Spleen (tissue), 13 donors: ENCODE measurements at places on chromosomes 5 and 9. TPM values are rescaled to one million over a fixed set of nuclear protein-coding genes. Genes with fewer than 3 reads are reported as not detected.

DNA sequence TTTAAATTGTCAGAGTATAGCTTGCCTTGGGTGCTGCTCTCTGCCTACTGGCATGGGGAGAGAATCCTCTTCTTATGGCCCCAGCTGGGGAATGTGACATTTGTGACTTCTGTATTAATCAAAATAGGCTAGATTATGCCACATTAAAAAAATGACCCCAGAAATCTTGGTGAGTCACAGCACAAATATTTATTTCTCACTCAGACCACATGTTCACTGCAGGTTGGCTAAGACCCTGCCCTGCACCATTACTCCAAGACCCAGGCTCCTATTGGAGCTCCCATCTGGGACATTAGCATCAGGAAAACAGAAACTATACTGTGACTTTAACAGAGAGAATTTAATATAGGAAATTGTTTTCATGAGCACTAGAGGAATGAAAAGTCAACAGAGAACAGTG is 16.6 kb upstream of the WHRN start:
- no peaks in the 10 kb centered on the region for H3K27me3 ChIP-seq
- no peaks in the 10 kb centered on the region for H3K4me1 ChIP-seq
- no peak overlapping the region for H3K27ac ChIP-seq
- no peak overlapping the region for H3K4me3 ChIP-seq
- no peaks in the 10 kb centered on the region for H3K36me3 ChIP-seq

DNA sequence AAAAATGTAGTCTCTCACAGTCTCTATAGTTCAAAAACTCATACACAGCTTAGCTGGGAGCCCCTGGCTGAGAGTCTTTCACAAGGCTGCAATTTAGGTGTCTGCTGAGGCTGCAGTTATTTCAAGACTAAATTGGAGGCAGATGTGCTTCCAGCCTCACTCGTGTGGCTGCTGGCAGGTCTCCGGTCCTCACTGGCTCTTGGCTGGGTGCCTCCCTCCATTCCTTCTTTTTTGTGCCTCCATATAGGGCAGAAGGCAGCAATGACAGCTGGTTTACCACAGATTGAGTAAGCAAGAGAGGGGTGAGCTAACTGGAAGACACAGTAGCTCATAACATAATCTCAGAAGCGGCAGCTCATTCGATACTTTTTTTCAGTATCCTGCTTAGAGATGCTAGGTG is 2167.7 kb upstream of the WWC1 start:
- no peaks in the 10 kb centered on the region for H3K27me3 ChIP-seq
- no peak overlapping the region for H3K27ac ChIP-seq
- no peaks in the 10 kb centered on the region for H3K36me3 ChIP-seq
- DNase-seq, result no peak

DNA sequence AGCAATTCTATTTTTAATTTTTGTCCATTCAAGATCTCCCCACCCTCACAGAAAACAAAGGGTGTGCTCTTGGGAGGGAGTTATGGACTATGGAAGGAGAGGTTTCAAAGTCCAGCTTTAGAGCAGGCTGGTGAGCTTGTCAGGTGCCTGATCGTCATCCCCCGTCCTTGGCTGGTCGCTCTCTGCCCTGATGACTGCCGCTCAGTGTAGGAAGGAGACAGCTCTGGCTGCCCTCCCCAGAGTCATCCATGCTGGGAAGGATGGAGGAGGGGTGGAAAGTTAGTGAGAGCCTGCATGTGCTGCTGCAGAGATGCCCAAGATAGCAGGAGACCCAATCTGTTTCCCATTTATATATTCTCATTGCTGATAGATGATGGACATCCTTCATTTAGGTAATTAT is 96.6 kb downstream of the NLN start:
- no peak overlapping the region for H3K27ac ChIP-seq
- no peaks in the 10 kb centered on the region for H3K27me3 ChIP-seq
- H3K4me1 ChIP-seq, result no peaks in the 10 kb centered on the region
- H3K36me3 ChIP-seq, result no peaks in the 10 kb centered on the region

DNA sequence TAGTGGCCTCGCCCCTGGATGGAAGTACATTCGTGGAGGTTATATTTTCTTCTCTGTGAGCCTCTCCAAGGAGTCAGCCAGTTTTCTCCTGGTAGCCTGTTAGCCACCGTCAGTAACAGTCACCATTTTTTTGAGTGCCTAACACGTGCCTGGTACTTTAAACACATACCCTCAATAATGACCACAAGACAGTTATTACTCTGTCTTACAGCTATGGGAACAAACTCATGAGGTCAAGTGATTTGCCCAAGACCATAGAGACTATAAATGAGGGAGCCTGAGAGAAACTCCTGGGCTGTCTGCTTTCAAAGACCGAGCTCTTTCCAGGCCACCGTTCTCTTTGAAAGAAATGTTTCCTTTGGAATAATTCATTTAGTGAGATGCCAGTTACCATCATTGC is 90.4 kb downstream of the PALM2AKAP2 start:
- H3K27me3 ChIP-seq, result no peaks in the 10 kb centered on the region
- H3K4me1 ChIP-seq, result no peaks in the 10 kb centered on the region
- no peak for DNase-seq

FBP1 gene
- total RNA-seq, result 22.3 TPM

PRR16 gene
- 3.7 TPM for total RNA-seq

PHF19 gene
- total RNA-seq, result 35.4 TPM

FAM163B gene
- total RNA-seq, result not detected

GRCh38 chr5:79140553-79140952 is 28.9 kb downstream of the BHMT start:
- no peak for DNase-seq
- no peak overlapping the region for H3K27ac ChIP-seq
- H3K4me3 ChIP-seq, result no peak overlapping the region
- no peaks in the 10 kb centered on the region for H3K36me3 ChIP-seq
- H3K4me1 ChIP-seq, result no peaks in the 10 kb centered on the region
- H3K27me3 ChIP-seq, result no peaks in the 10 kb centered on the region

PCDHGA8 gene
- total RNA-seq, result 1.7 TPM

DNA sequence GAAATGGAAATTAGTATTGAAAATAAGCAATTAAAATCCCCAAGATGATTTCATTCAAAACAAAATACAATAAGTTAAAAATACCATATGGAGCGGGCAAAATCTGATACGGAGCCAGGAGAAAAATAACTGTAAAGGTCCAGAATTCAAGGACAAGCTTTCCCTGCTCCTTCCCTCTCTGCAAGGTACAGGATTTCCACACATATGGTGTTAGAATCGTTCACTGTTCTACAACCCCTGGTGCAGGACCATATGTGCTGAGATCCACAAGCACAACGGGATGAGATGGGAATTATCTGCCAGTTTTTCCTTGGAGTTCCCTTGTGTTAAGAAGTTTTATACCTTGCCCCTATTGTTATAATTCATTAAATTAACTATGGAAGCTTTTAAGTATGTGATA is 94.7 kb upstream of the DMAC1 start:
- no peak overlapping the region for H3K27ac ChIP-seq
- H3K4me1 ChIP-seq, result no peaks in the 10 kb centered on the region
- H3K36me3 ChIP-seq, result no peaks in the 10 kb centered on the region
- H3K27me3 ChIP-seq, result no peaks in the 10 kb centered on the region
- no peak overlapping the region for H3K4me3 ChIP-seq
- no peak for DNase-seq

DNA sequence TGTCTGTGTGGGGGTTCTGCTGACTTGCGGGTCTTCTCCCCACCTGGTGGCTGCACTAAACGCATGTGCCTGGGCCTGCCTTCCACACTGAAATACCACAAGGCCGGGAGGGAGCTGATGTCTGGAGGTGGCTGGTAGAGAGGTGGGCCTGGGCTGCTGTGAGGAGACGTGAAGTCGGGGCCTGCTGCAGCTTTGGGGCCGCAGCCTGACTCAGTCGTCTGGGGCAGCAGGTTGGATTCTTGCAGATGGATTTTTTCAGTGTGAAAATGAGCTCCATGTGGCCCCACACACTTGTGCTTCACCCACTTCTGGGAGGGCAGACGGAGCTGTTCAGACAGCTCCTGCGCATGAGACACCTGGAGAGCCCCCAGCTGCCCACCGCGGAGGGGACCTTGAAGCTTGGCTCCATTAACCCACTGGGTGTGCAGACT is 29.3 kb downstream of the COL5A1 start:
- no peaks in the 10 kb centered on the region for H3K27me3 ChIP-seq
- H3K27ac ChIP-seq, result peak overlapping the region; percentile 41

GRCh38 chr5:41256400-41256799 is 43.1 kb upstream of the C6 start:
- no peaks in the 10 kb centered on the region for H3K36me3 ChIP-seq
- H3K4me1 ChIP-seq, result no peaks in the 10 kb centered on the region
- H3K27me3 ChIP-seq, result no peaks in the 10 kb centered on the region
- no peak overlapping the region for H3K27ac ChIP-seq

GRCh38 chr5:135979510-135979909 is 24.7 kb upstream of the LECT2 start:
- H3K27me3 ChIP-seq, result peaks cover 17% of the 10 kb centered on the region
- no peaks in the 10 kb centered on the region for H3K4me1 ChIP-seq
- no peaks in the 10 kb centered on the region for H3K36me3 ChIP-seq
- no peak overlapping the region for H3K27ac ChIP-seq

DNA sequence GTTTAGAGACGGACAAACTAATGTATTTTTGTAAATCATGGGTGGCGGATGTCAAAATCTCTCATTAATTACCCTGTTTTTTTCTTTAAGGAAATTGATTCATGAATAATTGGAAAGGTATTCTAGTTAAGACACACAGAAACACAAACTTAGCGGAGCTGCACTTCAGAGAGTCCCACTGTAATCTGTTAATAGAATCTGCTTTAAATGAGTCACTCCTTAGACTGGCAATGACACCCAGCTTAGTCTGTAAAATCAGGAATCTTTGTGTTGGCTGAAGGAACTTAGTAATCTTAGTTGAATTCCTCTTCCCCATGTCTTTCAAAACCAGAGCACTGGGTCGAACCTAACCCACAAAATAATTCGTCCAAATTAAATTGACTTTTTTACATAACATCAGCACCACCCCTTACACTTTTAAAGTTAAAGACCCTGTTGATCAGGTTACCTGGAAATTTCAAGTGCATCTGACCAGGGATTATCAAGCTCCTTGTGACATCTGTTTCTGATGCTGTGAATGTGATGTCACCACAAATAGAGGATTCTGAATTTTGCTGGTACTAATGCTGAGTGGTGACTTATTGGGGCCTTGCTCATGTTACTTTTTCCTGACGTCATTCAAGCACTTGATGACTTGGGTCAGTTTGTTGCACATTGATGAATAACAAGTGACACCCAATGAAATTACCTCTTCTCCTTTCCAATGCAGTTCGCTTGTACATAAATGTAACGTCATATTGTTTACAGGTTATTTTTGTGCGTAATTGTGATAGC is 313.6 kb downstream of the KCTD16 start:
- DNase-seq, result no peak
- no peak overlapping the region for H3K27ac ChIP-seq
- no peaks in the 10 kb centered on the region for H3K4me1 ChIP-seq
- no peaks in the 10 kb centered on the region for H3K27me3 ChIP-seq

DNA sequence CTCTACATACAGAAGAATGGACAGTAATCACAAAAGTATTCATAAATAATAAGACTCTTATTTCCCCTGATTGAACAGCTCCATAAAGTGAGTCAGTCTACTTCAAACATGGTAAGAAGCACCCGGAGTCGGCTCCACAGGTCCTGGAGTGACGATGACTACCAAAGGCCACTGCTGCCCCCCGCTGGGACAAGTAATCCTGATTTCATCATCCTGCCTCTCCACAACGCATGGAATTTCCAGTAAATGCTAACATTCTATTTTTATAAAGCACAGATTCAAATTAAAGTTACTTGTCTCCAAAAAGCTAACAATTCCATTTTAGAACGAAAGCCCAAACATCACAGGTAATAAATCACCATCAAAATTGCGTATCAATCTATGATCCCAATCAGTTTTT is 16.2 kb downstream of the ATPSCKMT start:
- no peak overlapping the region for H3K27ac ChIP-seq
- no peaks in the 10 kb centered on the region for H3K4me1 ChIP-seq
- DNase-seq, result no peak
- H3K36me3 ChIP-seq, result peaks cover 6% of the 10 kb centered on the region
- H3K4me3 ChIP-seq, result no peak overlapping the region
- no peaks in the 10 kb centered on the region for H3K27me3 ChIP-seq

DNA sequence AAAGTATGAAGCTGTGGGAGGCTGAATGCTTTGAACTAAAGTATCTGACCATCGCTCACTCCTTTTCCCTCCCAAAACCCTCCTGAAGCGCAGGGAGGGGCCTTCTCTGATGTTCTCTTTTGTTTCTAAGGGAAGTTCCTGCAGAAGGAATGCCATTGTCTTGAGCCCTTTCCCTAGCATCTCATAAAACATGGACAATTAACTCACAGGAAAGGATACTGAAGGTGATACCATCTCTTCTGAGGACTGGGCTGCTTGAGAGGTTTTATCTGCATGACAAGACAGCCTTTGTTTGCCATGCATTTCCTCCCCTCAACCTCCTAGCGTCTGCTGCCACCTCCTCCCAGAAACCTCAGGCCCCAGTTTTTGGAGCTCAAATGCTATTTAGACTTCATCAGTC is 4.3 kb upstream of the RMND5B start:
- H3K4me1 ChIP-seq, result peaks cover 7% of the 10 kb centered on the region
- DNase-seq, result no peak
- peaks cover 9% of the 10 kb centered on the region for H3K27me3 ChIP-seq
- peaks cover 11% of the 10 kb centered on the region for H3K36me3 ChIP-seq

GRCh38 chr5:141349917-141350619 is at the start of gene PCDHGB1:
TSS of gene PCDHGB1 (plus strand) at chr5:141350099. CDS start at chr5:141350261, 162 bp downstream.
- H3K27me3 ChIP-seq, result peaks cover 41% of the 10 kb centered on the region
- no peak for DNase-seq
- H3K4me1 ChIP-seq, result no peaks in the 10 kb centered on the region

N4BP3 gene
- total RNA-seq, result 2.4 TPM

- H3K4me1 ChIP-seq, result no peaks in the 10 kb centered on the region
- peak; percentile 36 for DNase-seq
- no peaks in the 10 kb centered on the region for H3K36me3 ChIP-seq
- no peaks in the 10 kb centered on the region for H3K27me3 ChIP-seq
- no peak overlapping the region for H3K4me3 ChIP-seq
- H3K27ac ChIP-seq, result no peak overlapping the region
These were observed 69.6 kb upstream of the FSTL4 start for GRCh38 chr5:133681896-133682295.

DNA sequence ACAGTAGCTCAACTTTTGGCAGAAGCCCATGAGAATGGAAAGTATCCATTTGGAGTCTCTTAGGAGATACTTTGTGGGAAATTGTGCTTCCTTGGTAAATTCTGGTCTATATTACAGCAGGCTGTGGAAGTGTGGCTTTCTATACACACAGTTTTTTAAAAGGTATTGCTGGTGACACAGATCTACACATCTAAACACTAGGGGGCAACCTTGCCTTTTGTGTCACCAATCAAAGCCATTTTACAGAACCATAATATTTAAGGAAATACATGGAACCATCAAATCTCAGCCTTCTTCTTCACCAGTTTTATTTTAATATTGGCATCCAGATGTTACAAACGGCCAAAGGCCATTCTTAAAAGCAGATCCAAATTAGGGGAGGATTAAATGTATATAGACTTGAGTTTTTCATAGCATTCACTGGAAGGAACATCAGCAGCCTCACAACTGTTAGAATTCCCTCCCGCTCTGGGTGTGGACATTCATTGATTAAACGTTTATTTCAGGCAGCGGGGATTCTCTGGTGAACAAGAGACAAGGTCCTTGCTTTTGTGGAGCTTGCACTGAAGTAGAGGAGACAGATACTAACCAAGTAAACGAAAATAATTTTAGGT is 132.4 kb upstream of the EPB41L4A start:
- no peak overlapping the region for H3K27ac ChIP-seq
- H3K4me3 ChIP-seq, result no peak overlapping the region
- H3K27me3 ChIP-seq, result no peaks in the 10 kb centered on the region
- DNase-seq, result no peak
- H3K36me3 ChIP-seq, result no peaks in the 10 kb centered on the region
